Activated T-helper 2 cell treated with anti-CD3 and anti-CD28 coated beads, Interferon-gamma antibody, Interleukin-2, Interleukin-4, amounts not matched to agents 10 μg/mL and 5 μg/mL and 100 μg/mL, durations not matched to agents 14 hours and 24 hours and 36 hours (primary cell): ENCODE measurements at places on chromosomes 6 and 20. TPM values are rescaled to one million over a fixed set of nuclear protein-coding genes. Genes with fewer than 3 reads are reported as not detected.

DNA sequence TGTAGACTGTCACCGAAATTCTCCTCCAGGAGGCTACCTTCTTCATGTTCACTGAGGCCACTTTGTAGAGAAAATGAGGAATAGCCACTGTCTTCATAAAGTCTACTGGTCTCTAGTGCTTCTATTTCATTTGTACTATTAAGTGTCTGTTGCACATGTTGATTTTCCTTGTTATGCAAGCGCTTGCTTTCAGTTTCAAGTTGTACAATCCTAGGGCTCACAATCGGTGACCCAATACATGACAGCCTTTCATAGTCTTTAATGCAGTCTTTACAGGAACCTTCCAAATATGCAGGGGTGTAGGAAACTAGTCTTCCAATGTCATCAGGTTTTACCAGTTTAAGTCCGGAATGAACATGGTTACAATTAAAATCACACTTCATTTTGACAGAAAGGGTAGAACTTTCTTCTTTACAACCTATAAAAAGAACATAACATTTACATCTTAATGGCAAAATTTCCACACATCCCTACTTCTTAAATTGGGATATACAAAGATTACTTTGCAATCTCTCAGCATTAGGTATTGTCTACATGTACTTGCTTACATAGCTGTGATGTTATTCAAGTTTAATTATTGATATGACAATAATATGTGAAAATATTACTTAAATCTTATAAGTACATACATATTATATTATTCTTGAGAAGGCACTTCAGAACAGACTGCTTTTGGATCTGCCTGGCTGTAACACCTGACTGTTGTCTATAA is 7.5 kb downstream of the FBXO5 start:
- no peak for DNase-seq

GRCh38 chr6:804317-804716 is 111.4 kb upstream of the EXOC2 start:
- DNase-seq, result no peak

DNA sequence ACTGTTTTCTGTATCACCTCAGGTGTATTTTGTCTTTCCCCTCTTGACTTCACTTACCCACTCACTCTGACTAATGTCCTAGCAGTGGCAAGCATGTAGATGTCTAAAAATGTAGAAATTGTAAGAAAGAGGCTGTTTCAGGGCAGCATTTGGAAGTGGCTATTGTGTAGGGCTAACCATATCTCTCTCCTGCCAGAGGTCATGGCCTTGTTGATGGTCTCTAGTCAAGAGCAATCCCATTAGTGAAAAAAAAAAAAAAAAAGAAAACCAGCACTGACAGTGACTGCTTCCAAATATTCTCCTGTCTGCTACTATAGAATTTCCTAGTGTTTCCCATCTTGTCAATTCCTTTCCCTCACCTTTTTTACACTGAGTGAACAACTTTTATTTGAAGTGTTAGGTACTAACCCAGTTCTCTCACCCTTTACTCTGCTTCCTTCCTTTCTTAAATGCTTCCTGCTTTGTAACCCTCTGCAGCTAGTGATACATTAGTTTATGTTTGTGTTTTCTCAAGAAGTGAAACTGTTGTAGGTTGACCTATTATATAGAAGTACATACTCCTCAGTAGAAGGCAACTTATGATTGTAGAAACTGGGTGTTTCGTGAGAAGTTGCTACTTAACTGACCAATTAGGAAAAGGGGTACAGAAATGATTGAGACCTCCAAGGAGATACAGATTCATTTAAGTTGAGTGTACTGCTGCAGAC is 174.1 kb upstream of the PTPRK start:
- DNase-seq, result no peak

DNA sequence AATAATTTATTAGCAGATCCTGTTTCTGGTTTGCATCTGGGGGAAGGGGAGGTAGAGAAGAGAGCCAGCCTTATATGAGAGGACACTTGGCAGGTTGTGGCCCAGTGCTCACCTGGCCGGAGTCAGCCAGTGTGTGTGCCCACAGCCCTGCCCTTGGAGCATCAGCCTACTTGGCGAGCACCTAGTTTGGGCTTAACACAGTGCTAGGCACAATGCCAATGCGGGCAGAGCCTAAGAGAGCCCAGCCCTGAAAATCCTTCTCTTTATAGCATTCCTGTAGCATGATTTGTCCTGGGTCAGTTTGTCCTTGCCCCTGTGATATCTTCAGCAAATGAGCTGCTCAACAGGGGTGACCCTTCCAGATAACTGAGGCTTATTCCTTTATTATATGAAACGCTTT is 73.0 kb downstream of the SLX4IP start:
- no peak for DNase-seq

DNA sequence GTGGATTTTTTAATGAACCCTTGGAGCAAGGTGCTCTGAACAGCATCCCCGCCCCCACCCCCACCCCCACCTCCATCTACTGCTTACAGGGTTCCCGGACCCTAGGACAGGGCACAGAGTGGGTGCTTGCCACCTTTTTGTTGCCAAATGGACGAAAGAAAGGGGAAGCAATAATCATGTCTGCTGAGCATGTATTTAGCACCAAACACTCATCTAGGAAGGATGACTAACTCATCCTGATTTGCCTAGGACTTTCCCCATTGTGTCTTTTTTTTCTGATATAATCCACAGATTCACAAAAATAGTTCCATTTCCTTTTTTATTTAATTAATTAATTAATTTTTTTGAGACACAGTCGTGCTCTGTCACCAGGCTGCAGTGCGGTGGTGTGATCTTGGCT is 1.2 kb upstream of the PLTP start:
- no peak for DNase-seq

DNA sequence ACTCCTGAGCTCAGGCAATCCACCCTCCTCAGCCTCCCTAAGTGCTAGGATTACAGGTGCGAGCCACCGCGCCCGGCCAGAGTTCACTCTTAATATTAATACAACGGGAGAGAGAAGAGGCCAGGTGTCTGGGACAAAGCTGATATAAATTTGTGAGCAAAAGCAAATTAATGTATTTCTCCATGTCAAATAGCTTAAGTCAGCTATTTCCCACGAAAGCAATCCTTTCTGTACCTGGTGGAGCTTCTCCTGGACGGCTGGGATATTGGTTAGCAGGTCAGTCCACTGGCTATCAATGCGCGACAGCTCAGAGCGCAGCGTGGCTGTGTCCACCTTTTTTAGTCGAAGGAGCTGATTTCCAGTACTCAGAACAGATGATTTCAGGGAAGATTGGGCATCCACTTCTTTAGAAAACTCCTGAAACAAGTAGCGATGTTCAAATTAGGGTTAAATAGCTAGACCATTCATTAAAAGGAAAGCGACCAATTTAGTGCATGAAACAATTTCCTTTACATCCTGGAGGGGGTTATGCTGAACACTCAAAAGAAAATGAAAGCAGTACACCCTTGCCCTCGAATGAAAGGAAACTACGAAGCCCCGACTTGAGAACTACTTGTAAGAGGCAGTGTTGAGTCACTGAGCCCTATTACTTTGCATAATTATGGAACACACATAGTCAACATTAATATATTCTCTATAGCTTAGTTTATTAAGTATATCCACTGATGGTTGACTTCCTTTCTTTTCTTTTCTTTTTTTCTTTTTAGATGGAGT is 403.4 kb downstream of the SYNE1 start:
- no peak for DNase-seq

DNA sequence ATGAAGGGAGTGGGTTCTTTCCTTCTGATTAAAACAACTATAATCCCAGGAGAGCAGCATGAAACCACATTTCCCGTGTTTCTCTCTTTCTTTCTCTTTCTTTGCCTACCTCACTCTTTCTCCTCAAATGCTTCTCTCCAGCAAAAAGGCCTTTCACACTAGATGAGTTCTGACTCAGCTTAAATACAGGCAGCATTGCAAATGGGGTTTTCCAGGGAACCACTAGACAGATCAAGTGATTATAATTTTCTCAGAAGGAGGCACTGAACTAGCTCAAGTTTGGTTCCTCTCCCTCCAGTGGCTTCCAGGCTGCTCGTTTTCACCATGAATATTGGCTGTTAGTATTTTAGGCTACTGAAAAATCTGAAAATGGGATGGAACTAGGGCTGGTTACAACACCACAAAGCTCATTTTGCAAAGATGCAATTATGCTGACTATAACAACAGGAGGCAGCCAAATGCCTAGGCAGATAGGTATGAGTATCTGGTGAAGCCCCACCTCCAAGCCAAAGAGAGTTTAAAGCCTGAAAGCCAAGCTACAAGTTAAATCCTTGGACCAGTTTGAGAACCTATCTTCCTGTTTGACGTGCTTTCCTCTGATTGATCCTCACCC is 260.0 kb downstream of the MMUT start:
- DNase-seq, result no peak

- DNase-seq, result no peak
Measured at GRCh38 chr6:37761554-37762271, 57.8 kb upstream of the ZFAND3 start.

DNA sequence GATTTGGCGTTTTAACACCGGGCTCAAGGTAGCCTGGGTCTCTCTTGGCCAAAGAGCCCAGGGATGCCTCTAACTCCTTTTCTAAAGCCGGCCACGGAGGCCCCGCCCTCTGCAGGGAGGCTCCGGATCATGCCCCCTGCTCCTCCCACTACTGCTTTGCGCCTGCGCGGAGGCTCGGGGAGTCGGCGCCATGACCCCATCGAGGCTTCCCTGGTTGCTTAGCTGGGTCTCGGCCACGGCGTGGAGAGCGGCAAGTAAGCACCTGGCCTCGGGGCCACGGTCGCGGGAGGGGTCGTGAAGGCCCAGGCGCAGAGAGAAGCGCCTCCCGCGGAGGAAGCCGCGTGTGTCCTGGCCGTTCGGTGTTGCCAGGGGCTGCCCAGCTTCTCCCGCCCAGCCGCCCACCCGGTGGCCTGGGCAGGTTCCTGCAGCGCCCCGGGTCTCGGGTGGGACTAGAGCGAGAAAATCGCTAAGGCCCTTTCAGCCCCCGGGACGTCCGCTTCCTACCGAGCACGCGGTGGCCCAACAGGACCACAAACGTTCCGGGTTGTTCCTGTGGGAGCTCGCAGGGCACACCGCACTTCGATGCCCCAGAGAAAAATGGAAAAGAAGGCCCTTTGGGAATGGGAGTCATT is at the start of gene SDHAF4:
Gene SDHAF4 (plus strand): TSS at position 180 of the 632 bp plus-strand sequence. CDS start 11 bp downstream, at position 191.
- peak; percentile 90 for DNase-seq

DNA sequence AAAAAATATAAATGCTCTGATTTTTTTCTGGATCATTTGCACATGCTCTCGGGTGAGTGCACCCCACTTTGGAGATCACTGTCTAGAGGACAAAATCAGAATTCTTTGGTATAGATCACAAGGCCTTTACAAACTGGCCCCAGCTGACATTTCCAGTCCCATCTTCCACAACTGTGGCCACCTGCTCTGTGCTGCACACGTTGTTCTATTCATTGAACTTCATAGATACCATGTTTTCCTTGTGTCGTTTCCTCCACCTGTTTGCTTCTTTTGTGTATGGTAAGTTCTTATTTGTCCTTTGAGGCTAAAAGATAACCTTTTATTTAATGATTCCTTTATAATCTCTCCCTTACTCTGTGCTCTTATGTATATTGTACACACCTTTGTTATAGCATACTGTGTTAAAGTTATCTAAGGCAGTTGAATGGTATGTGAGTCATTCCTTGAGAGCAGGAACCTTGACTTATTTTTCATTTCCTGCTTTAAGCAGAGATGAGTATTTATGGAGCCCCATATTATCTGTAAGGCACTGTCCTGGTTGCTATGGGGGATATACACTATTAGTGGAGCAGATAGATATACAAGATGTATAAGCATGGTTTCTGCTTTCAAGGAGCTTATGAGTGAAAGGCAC is 12.0 kb upstream of the SLC17A5 start:
- DNase-seq, result no peak

- peak; percentile 34 for DNase-seq
Measured at GRCh38 chr20:33791959-33792597, 19.1 kb upstream of the CHMP4B start.

DNA sequence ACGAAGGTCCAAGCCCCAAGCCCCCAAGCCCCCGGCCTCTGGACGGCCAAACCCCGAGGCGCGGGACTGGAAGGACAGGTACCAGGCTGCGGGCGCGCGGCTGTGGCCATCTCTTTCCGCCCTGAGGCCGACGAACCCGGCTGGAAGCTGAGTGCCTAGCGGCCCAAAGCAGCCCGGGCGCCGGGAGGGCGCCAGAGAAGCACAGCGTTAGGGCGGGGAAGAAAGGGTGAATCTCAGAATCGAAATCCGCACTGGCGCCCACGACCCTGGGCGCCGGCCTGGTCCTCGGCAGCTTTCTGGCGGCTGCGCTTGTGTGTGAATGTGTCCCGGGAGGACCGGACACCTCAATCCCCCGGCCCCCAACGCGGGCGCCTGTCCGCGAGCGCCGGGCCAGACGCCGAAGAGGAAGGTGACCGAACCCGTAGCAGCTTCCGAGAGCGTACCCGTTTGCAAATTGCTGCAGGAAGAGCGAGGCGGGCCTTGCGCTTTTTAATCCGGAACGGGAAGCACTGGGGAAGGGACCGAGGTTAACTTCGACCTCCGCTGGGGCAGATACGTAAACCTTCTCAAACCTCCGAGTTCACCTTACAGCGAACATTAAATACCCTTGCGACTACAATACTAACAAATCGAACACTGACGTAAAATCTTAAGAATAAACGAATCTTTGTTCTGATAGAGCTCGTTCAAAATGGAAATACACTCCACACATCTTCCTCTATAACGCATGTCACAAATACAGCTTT is 2.9 kb downstream of the NRN1 start:
- no peak for DNase-seq

DNA sequence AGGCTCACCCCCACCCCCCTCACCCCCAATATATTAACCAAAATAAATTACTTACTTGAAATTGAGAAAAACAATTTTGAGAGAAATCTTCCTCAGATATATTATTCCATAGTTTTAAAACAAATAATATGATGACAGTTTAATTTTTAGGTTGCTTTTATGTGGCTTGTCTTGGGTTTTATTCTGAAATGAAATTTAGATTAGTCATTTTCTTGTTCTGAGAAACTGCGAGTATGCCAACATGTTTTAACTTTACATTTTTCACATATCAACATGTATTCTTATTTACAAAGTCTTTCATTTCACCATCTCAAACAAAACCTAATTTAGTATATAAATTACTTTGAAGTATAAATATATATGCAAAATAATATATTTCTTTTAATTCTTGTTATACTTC is 11.1 kb downstream of the REV3L start:
- no peak for DNase-seq

- no peak for DNase-seq
Measured at GRCh38 chr6:146709036-146709622, 110.4 kb downstream of the ADGB start.

DNA sequence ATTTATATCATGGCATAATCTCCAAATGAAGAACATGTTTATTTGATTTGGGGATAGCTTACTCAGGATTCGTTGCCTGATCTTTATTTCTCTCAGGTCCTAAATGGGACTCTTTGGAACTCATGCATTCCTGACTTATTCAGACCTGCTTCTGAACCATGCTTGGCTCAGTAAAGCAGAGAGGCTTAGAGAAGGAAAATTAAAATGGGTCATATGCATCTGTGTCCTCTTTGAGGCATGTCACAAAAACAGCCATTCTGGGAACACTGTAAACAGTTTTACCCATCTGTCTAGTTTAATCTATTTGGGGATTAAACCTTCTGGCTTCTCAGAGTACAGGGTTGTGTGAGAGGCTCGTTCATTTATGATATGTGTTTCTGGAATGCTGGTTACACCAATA is 1017.3 kb downstream of the KIF16B start:
- DNase-seq, result no peak

Gene FAM50B
- total RNA-seq, result 9.1 and 10.0 TPM in 2 replicates

Gene GPX5
- not detected in 2 replicates for total RNA-seq

Gene PRSS16
- 0.55 and 0.57 TPM in 2 replicates for total RNA-seq

Gene CST5
- not detected in 2 replicates for total RNA-seq

Gene BEND6
- total RNA-seq, result not detected in 2 replicates

Gene MYB
- 82.5 and 84.5 TPM in 2 replicates for total RNA-seq

Gene ENPP4
- total RNA-seq, result 5.4 TPM in 2 replicates

Gene HRH3
- not detected in 2 replicates for total RNA-seq

Gene FAM83C
- not detected in 2 replicates for total RNA-seq

Gene CRISP2
- not detected in 2 replicates for total RNA-seq
